Activated T-helper 1 cell treated with anti-CD3 and anti-CD28 coated beads, Interleukin-12 subunit alpha, Interleukin-12 subunit beta, Interleukin-2, Interleukin-4 antibody, amounts not matched to agents 30 ng/mL and 10 ng/mL and 1 ng/mL, durations not matched to agents 14 hours and 24 hours and 36 hours (primary cell): ENCODE measurements at places on chromosomes 4 and X. TPM values are rescaled to one million over a fixed set of nuclear protein-coding genes. Genes with fewer than 3 reads are reported as not detected.
A peak's percentile ranks its signal among the peaks of the same experiment; 100 is the strongest.

- H3K36me3 ChIP-seq: peaks cover 12% of the 10 kb centered on the region
- DNase-seq: no peak
Measured at GRCh38 chr4:108607079-108607815, 13.1 kb upstream of the RPL34 start.

DNA sequence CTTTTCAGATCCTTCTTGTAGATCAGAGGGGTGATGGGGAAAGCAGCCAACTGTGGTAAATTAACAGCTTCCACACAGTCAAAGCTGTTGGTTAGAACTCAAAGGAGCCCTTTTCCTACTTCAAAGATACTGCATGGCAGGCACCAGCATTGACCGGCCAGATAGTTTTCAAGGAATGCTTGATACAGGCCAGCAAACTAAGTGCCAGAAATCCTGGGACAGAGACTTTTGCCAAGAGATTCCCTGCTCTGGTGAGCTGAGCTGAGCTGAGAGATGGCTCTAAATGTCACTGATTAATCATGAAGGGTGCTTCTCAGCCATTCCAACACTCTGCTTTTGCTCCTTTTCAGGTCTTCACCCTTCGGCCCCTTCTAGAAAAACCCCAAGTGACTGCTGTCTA is 131.6 kb upstream of the MED14 start:
- peaks cover 5% of the 10 kb centered on the region for H3K4me1 ChIP-seq
- no peak overlapping the region for H3K27ac ChIP-seq
- no peak overlapping the region for H3K4me3 ChIP-seq
- H3K27me3 ChIP-seq: peaks cover 6% of the 10 kb centered on the region
- no peak for DNase-seq

GAGE12H gene
- total RNA-seq: not detected in 2 replicates

NXF2 gene
- not detected in 2 replicates for total RNA-seq

CENPVL2 gene
- total RNA-seq: not detected in 2 replicates

CT47A7 gene
- not detected in 2 replicates for total RNA-seq

GRCh38 chr4:23039818-23040217 is 347.1 kb downstream of the GBA3 start:
- no peak overlapping the region for H3K27ac ChIP-seq
- no peaks in the 10 kb centered on the region for H3K4me1 ChIP-seq
- no peak for DNase-seq

DNA sequence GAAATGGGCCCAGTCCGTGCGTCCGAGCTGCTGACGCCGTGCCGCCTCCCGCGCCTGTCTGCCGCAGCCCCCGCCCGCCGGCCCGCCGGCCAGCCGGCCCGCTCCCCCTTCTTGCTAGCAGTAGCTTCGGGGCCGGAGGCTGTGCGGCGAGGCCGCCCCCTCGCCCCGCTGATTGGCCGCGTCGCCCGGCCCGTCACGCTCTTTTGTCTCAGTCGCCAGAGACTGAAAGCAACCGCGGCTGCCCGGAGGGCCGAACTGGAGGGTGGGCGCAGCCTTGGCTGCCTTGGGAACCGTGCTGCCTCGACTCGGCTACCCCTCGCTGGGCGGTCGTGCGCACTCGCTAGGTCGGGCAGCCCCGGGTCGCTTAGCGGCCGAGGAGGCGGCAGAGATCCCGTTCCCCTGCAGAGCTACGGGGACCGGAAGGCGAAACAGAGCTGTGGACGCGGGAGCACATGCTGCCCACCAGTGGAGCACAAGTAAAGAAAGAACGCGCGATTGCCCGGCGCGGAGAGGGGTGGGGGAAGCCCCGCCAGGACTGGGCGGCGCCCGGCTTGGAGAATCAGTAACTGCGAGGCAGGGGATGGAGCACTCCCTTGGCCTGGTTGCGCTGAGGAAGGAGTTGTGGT is at the start of gene ZCCHC18:
Gene ZCCHC18, plus strand, starts transcription at position 198 of the 626 bp plus-strand sequence. CDS start 1,589 bp downstream, outside the sequence.
- DNase-seq: peak; percentile 5
- H3K4me3 ChIP-seq: peak within 1 kb of the TSS; percentile 83
- peaks cover 8% of the 10 kb centered on the region for H3K27me3 ChIP-seq
- no peaks in the 10 kb centered on the region for H3K36me3 ChIP-seq
- peak within 1 kb of the TSS; percentile 29 for H3K27ac ChIP-seq

DNA sequence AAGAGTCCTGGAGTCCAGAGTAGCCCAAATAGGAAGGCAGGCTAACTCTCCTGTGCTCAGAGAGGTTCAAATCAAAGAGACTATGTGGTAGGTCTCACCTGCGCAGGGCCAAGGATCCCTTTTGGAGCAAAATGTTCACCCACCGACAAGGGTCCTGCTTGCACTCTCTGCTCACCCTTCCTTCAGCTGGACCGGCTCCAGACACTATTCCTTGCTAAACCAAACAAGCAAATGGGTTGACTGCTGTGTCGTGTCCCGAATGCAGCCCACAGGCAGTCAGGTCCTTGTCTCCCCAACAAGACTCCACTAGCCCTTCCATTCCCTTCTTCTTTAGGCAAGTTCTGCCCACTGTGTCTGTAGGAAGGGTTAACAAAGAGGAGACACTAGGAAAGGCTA is 760 bp downstream of the TRMT2B start:
- peaks cover 9% of the 10 kb centered on the region for H3K36me3 ChIP-seq
- DNase-seq: no peak
- H3K27ac ChIP-seq: peak overlapping the region; percentile 93
- peaks cover 17% of the 10 kb centered on the region for H3K4me1 ChIP-seq
- H3K4me3 ChIP-seq: peak overlapping the region; percentile 88

DNA sequence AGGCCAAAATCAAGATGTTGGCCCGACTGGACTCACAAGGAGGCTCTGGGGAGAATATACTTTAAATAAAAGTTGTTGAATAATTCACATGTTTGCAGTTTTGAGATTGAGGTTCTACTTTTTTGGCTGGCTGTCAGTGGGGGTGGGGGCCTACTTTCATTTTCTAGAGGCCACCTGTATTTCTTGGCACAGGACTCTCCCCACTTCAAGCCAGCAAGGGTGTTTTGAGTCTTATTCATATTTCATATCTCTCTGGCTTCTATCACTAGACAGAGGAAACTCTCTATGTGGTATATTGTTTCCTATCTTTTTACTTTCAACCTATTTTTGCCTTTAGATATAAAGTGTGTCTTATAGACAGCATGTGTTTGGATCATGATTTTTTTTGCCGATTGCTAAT is 266.4 kb downstream of the PRR32 start:
- H3K4me1 ChIP-seq: no peaks in the 10 kb centered on the region
- DNase-seq: no peak
- no peak overlapping the region for H3K27ac ChIP-seq

DNA sequence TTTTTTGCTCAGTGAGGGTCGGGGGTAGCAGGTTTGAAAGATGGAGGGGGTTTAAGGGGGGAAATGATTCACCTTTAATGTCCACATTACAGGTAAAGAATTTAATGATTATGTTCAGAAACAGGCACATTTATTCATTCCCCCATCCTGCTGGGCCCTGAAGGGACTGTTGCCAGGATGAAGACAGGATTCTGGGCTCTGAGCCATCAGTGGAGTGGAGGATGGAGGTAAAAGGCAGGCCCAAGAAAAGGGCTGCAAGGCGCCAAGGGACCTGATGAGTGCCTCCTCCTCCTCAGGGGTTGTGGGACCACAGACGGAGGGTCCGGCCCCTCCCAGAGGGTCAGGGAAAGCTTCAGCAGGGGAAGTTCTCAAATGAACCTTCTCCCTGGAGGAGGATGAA is 40.4 kb upstream of the PROM1 start:
- H3K4me3 ChIP-seq: no peak overlapping the region
- H3K27ac ChIP-seq: no peak overlapping the region
- H3K4me1 ChIP-seq: peaks cover 14% of the 10 kb centered on the region

PAGE3 gene
- not detected in 2 replicates for total RNA-seq

GPR173 gene
- total RNA-seq: not detected in 2 replicates

GABRQ gene
- not detected in 2 replicates for total RNA-seq

DNA sequence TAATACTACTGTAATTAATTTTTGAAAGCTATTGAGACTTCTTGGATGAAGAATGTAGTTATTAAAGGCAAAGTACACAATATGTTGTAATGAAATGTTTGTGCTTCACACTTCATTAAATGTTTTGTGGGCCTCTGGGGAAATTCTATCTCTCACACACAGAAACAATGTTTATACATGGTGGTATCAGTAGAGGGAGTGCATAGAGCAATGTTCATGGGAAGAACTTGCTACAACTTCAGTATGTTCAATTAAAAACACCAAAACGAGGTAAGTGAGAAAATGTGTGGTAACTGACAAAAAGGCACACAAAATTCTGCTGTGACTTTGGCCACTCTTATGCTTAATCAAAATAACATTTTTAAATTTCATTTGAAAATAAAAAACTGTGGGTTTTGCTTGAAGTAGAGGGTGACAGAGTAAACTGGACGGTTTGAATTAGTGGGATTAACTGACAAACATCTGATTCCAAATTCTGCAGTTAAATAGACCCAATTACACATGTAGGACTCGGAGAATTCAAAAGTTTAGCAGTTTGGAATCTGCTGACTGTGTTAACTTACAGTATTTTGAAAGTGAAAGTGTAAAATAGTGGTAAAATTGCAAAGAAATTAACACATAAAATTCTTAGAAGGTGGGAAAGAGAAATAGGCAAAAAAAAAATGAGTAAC is 111.4 kb upstream of the TTC29 start:
- peaks cover 5% of the 10 kb centered on the region for H3K27me3 ChIP-seq
- peak overlapping the region; percentile 77 for H3K4me3 ChIP-seq
- peak overlapping the region; percentile 78 for H3K27ac ChIP-seq
- peaks cover 12% of the 10 kb centered on the region for H3K4me1 ChIP-seq
- H3K36me3 ChIP-seq: peaks cover 2% of the 10 kb centered on the region
- no peak for DNase-seq

MAGEA12 gene
- total RNA-seq: not detected in 2 replicates

TCEAL5 gene
- total RNA-seq: not detected in 2 replicates

- H3K27me3 ChIP-seq: peaks cover 2% of the 10 kb centered on the region
- no peak overlapping the region for H3K4me3 ChIP-seq
- H3K36me3 ChIP-seq: no peaks in the 10 kb centered on the region
- no peaks in the 10 kb centered on the region for H3K4me1 ChIP-seq
- no peak overlapping the region for H3K27ac ChIP-seq
- DNase-seq: no peak
Measured at GRCh38 chr4:183035726-183036415, 63.2 kb upstream of the WWC2 start.

GRCh38 chrX:154372612-154373022 is 1.8 kb downstream of the FLNA start:
- peak overlapping the region; percentile 68 for H3K27ac ChIP-seq
- peaks cover 9% of the 10 kb centered on the region for H3K36me3 ChIP-seq
- H3K4me1 ChIP-seq: peaks cover 15% of the 10 kb centered on the region

RTL5 gene
- total RNA-seq: 0.26 and 0.29 TPM in 2 replicates

G3BP2 gene
- 143 and 144 TPM in 2 replicates for total RNA-seq

- H3K27ac ChIP-seq: peak overlapping the region; percentile 42
- peaks cover 6% of the 10 kb centered on the region for H3K4me1 ChIP-seq
- H3K27me3 ChIP-seq: no peaks in the 10 kb centered on the region
- peaks cover 35% of the 10 kb centered on the region for H3K36me3 ChIP-seq
Measured at GRCh38 chr4:47891928-47892327, 22.5 kb downstream of the NFXL1 start.

GRCh38 chr4:11596989-11597388 is 168.3 kb upstream of the HS3ST1 start:
- H3K4me3 ChIP-seq: no peak overlapping the region
- H3K27me3 ChIP-seq: no peaks in the 10 kb centered on the region
- no peaks in the 10 kb centered on the region for H3K4me1 ChIP-seq
- H3K27ac ChIP-seq: no peak overlapping the region

SCRG1 gene
- total RNA-seq: not detected in 2 replicates

- no peaks in the 10 kb centered on the region for H3K27me3 ChIP-seq
- H3K4me3 ChIP-seq: no peak overlapping the region
- no peak overlapping the region for H3K27ac ChIP-seq
- no peak for DNase-seq
Measured at GRCh38 chr4:64192731-64193412, 216.4 kb downstream of the TECRL start.

- no peak overlapping the region for H3K4me3 ChIP-seq
- no peak overlapping the region for H3K27ac ChIP-seq
- H3K4me1 ChIP-seq: no peaks in the 10 kb centered on the region
- peaks cover 6% of the 10 kb centered on the region for H3K27me3 ChIP-seq
- H3K36me3 ChIP-seq: no peaks in the 10 kb centered on the region
- DNase-seq: no peak
Measured at GRCh38 chr4:147578051-147578476, 39.1 kb upstream of the TMEM184C start.

- no peak for DNase-seq
- H3K4me3 ChIP-seq: peak overlapping the region; percentile 90
- H3K36me3 ChIP-seq: peaks cover 12% of the 10 kb centered on the region
- H3K27ac ChIP-seq: peak overlapping the region; percentile 80
Measured at GRCh38 chrX:101349193-101349562, 636 bp upstream of the TIMM8A start.

- H3K27ac ChIP-seq: no peak overlapping the region
- H3K27me3 ChIP-seq: peaks cover 2% of the 10 kb centered on the region
- no peaks in the 10 kb centered on the region for H3K36me3 ChIP-seq
- no peaks in the 10 kb centered on the region for H3K4me1 ChIP-seq
Measured at GRCh38 chr4:102151696-102152095, 193.6 kb downstream of the SLC39A8 start.

NMU gene
- 0.27 TPM in 1 of 2 replicates, not detected in the other for total RNA-seq

TMEM47 gene
- total RNA-seq: not detected in 2 replicates

- H3K4me3 ChIP-seq: peak within 1 kb of the TSS; percentile 57
- H3K36me3 ChIP-seq: no peaks in the 10 kb centered on the region
- peaks cover 65% of the 10 kb centered on the region for H3K27me3 ChIP-seq
- peaks cover 41% of the 10 kb centered on the region for H3K4me1 ChIP-seq
- peak within 1 kb of the TSS; percentile 5 for H3K27ac ChIP-seq
Measured at GRCh38 chr4:56681158-56681852, at the start of gene HOPX. Gene HOPX, minus strand, starts transcription at chr4:56681296. Its CDS starts 23,480 bp downstream, at chr4:56657816.

- no peak overlapping the region for H3K27ac ChIP-seq
- no peak overlapping the region for H3K4me3 ChIP-seq
- no peaks in the 10 kb centered on the region for H3K27me3 ChIP-seq
- no peak for DNase-seq
- peaks cover 49% of the 10 kb centered on the region for H3K36me3 ChIP-seq
Measured at GRCh38 chr4:123405267-123405865, 8.8 kb downstream of the SPRY1 start.

DNA sequence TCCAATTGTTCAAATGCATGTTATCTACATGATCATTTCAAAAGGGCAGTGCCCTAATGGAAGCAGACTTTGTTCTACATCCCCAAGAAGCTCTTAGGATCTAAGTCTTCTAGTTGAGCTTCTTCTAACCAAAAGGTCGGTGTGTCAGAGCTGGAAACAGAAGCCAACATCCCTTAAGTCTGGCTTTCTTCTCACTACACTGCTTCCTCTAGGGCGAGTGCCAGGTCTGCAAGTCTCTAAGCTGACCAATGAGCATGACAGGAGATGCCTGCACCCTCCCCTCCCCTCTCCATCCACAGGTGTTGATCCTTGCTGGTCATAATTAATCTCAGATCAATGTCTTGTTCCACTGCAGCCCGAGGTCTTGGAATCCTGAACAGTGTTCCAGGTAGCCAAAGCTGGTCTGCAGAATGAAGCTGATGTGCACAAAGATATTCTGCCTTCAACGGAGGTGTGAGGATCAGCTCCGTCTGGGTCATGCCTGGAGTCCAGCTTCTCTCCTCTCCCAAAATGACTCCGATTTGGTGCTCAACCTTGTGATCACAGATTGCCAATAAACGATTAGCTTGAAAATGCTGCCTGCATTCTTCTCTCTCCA is 44.1 kb downstream of the WDR1 start:
- H3K4me1 ChIP-seq: no peaks in the 10 kb centered on the region
- peak overlapping the region; percentile 31 for H3K27ac ChIP-seq
- no peak overlapping the region for H3K4me3 ChIP-seq
- H3K27me3 ChIP-seq: no peaks in the 10 kb centered on the region
- no peak for DNase-seq
